SW480 (cell line): ENCODE measurements at places on chromosomes 6 and 20.

- DNase-seq, result peak; percentile 61
These were observed 195.1 kb downstream of the BMP7 start for GRCh38 chr20:57071283-57071731.

DNA sequence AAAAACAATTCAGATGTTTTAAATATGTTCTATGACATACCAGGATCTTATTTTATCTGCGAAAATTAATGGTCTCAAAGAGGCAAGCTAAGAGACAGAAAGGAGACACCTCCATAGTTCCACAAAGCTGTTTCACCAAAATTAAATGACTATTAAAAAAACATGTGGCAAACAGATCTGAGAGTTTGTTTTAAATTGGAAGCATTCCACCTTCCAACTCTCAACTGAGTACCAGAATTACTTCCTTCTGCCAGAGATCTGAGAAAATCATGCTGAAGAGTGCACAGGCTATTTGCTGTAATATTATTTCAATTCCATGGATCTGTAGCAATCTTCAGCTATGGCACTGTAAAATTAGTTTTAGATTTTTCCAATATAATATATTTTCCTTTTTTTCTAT is 669.5 kb upstream of the MARCKS start:
- DNase-seq, result no peak

DNA sequence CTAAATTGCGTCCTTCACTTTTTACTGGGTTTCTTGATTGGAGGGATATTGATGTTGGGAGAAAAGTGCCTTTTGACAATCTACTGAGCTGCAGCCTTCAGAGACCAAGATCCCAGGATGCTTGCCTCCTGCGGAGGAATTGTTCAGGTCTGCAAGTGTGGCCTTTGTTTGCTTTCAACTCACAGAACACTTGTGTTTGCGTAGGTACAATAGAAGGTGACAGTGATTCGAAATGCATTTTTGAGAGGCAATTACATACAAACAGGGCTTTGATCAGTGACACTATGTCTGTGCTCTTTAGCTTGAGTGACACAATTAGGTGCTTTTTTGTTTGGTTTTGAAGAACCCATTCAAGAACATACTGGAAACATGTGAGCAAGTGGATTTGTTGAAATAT is 600.6 kb downstream of the QKI start:
- no peak for DNase-seq

DNA sequence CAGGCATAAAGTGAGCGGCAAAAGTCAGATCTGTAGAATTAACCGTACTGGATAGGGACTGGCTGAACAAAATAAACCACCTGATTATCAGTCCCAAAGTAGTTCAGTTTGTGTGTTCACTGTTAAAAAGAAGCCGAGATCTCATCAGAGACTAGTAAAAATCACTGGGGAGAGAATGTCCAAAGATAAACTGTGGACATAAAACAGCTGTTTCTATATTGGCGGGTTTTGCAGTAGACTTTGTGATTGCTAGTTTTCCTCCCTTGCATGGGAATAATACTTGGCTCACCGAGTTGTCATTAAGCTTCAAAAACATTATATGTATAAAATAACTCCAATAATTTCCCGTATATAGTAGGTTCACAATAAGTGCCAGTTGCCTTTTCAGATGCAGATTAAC is 114.2 kb upstream of the ID4 start:
- no peak for DNase-seq

DNA sequence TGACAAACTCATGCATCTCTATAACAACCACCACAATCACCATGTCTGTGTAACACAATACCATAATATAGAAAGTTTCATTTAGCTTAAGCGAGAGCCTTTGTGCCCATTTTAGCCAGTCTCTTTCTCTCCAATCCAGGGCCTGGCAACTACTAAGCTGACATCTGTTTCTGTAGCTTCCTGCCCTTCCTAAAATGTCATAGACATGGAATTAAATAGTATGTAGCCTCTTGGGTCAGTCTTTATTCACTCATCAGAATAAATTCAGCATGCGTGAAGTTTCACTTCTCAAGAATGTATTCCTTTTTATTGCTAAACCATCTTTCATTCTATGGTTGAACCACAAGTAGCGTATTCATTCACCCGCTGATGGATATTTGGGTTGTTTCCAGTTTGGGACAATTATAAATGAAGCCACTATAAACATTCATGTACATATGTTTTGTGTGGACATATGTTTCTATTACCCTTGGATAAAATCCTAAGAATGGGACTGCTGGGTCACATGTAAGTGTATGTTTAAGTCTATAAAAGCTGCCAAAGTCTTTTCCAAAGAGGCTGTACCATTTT is 1.7 kb upstream of the TREM2 start:
- no peak for DNase-seq
